Muscle of leg (tissue), 16 donors: ENCODE measurements at places on chromosomes 7 and 10. TPM values are rescaled to one million over a fixed set of nuclear protein-coding genes. Genes with fewer than 3 reads are reported as not detected.

DNA sequence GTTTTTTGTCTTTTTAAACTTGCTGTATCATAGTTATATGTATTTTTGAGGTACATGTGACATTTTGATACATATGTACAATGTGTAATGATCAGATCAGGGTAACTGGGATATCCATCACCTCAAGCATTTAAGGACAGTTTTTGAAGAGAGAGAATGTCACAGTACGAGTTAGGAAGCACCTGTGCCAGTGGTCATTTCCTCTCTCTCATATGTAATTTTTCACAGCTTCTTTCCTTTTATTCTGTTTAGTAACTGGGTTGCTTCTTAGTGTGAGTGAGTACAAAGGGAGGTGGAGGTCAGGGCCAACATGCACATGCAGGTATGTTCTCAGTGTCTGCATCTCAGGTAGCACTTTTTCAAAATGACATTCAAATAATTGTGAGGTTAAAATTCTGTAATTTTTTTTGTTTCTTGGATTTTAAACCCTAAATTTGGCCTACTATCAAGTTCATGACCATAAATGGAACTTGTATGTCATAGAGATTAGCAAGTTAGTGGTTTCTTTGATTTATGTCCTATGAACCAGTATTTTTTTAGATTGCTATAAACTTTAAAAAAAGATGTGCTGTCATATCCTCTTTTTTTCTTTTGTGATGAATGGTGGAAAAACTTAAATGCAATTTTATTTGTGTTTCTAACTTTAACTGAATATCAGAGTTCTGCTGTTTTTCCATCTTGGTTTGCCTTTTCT lies 42.7 kb downstream of the SNX10 start:
- DNase-seq, result no peak

The PNLIP gene
- 0.12 TPM for polyA plus RNA-seq

The SLC18A3 gene
- polyA plus RNA-seq, result not detected

GRCh38 chr7:1279041-1279440 lies 46.4 kb downstream of the UNCX start:
- DNase-seq, result no peak

The GBX1 gene
- polyA plus RNA-seq, result 0.65 TPM

DNA sequence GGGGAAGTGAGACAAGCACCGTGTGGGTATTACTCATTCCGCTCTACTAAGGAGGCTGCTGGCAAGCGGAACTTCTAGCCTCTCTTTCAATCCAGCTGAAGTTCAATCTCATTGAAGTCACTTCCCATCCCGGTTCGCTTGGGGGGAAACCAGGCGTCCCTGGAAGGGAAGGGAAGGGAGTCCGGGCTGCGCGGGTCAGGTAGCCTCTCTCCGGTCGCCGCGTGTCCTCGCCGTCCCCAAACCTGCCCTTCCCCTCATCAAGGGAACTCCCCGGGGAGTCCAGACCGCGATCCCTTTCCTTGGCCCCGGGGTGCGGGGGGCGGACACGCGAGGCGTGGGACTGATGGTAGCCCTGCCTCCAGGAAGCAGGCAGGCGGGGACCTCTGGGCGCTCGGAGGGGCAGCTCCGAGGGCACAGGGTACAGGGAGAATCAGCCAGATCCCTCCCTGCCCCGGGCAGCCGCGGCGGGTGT lies 598 bp upstream of the ZEB1 start:
- DNase-seq, result peak; percentile 84

DNA sequence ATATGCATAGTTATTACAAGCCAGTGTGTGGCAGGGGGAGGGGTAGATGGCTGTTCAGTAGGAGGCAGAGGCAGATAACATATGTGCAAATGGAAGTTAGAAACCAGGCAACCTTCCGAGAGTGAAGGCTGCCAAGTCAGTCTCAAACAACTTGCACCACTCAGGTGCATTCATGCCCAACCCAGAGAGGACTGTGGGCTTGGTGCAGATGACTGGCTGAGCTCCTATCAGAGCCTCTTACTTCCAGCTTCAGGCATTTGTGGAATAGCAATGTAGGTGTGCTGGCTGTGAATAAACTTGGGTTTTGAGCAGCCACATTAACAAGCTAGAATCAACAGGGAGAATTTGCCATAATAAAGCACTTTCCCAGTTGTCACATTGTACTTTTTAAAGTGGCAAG lies 789.8 kb downstream of the PHTF2 start:
- DNase-seq, result no peak

DNA sequence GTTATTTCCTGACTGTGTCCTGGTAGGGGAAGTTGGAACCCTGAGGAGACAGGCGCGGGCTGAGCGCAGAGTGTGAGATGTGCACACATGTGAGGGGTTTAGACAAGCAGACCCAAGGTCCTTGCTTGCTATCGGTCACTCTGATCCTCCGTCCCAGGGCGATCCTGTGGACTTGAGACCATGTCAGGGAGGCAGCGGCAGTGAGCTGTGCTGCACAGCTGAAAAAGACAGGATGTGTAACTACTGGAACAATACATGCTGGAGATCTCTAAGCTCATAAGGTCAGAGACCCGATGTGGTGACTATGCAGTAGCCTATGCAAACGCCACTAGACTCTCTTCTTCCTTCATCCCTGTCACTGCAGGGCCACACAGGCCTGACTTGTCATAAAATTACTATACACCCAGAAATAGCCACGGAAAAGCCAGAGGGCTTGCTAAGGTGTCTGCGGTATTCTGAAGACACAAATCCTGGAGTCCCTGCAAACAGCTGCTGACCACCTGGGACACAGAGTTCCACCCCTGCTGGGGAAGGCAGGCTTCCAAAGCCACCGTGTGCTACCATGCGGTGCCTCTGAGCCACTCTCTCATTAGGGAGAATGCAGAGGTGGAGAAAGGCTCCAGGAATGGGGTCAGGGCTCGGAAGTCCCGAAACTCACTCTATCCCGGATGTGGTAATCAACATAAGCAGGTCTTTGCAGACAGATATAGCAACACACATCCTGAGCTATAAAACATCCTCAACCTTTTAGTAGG lies 91.1 kb upstream of the DDC start:
- DNase-seq, result no peak

The AKR1D1 gene
- not detected for polyA plus RNA-seq

DNA sequence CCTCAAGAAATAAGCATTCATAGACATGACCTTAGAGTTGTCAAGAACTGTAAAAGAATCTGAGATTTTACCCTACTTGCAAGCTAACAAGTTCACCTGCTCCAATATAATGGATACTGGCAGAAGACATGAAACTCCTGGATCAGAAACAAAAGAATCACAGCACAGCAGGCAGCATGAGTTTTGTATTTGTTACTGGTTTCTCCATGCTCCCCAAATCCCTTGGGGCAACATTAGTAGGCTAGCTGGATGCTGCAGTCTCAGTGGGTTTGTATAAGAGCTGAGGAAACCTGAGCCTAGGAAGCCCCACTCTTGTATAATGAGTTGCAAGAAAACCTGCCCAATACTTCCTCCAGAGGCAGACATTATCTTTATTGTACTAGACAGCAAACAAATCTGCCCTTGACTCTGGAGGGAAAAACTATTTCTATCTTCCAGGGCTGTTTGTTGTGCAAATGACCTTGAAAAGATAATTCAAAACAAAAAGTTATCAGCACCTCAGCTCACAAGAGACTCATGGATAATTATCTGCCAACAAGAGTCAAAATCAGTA lies 64.8 kb downstream of the ABLIM1 start:
- no peak for DNase-seq

DNA sequence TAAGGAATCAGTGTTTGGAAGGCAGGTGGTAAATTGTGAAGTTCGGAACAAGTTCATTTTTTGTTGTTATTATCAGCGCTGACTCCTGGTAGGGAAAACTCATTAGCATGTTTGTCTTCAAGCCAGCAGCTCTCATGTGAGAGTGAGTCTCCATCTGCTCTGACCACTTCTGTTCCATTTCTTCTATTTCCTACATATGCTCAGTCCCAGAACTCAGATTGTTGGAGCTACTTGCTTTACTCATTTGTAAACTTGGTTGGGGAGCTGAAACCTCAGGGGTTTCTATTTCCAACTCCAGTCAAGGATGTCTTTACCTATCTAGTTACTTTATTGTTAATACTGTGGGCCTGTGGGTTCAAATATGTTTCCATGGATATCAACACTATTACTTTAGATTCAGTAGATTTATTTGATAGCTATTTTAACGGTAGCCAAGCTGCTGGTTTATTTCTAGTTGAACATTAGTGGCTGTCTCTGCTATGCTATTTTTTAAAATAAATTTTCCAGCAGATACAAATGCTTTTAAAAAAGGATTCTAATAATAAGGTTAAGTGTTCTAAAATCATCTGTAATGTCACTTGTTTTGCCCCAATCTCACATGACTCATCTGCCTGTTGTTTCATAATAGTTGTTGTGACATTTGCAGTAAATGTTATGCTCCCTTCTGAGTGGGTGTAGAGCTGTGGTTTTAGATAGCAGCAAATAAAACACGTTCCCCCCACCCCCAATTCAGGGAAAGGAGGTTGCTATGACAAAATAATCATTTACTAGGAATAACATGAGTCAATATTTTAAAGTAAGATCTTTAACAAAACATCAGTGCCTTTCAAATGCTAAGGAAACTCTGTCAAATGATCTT lies 143.3 kb downstream of the HDAC9 start:
- peak; percentile 67 for DNase-seq

DNA sequence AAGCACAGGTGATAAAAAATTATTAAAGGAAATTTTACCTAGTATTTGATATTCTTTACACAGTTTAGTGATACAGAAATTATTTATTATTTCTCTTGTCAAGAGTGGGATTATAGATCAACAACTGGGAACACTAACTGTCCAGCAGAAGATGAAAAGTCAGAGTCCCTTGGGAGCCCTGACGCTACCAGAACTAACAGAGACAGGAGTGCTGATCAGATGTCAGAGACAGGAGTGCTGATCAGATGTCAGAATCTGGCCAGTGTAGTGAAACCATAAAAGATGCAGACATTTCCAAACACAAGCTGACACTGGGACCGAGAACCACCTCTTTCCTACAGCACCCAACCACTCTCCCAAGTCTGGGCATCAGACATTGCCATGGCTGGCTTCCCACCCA lies 828.2 kb downstream of the TNS3 start:
- no peak for DNase-seq

The ZNF736 gene
- 4.7 TPM for polyA plus RNA-seq

GRCh38 chr10:28980264-28980663 lies 302.9 kb downstream of the BAMBI start:
- DNase-seq, result no peak

The NYAP1 gene
- 2.5 TPM for polyA plus RNA-seq

- DNase-seq, result peak; percentile 33
Observed at GRCh38 chr10:128744092-128744491, 617.9 kb upstream of the MKI67 start.

- no peak for DNase-seq
Observed at GRCh38 chr7:14900051-14900450, 2.5 kb downstream of the DGKB start.

- DNase-seq, result peak; percentile 38
Observed at GRCh38 chr10:72425133-72425532, 70.4 kb upstream of the DNAJB12 start.

GRCh38 chr7:27793780-27794179 lies 53.8 kb downstream of the TAX1BP1 start:
- no peak for DNase-seq

The POLR2J2 gene
- polyA plus RNA-seq, result 0.38 TPM

DNA sequence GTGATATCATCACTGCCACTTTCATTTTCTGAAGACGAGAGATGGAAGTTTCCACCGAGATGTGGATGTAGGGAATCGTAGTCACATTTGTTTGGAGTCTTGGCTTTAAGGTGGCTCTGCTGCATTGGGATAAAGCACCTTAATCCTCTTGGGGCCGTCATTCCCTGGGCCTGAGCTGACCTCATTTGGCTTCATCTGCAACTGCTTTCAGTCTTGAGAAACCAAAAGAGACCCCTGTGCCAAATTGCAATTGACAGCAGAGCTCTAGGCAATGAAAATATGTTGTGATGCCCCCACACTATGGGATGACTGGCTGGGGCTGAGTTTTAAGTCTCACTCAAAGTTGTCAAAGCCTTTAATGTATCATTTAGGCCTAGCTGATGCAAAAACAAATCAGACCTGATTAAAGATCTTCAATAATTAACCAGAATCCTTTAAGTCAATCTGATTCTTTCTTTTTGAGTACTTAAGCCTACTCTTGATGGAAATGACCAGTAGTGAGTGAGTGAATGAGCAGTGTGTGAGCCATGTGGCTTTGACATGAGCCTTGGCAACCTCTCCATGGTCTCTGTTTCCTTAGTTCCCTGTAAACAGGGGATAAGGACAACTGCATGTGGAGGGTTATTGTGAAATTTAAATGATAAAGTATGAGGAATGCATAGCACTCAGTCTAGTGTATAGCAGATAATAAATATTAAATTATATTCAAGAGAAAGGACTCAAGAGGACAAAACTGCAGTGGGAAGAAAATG lies 155.0 kb downstream of the BMPER start:
- peak; percentile 82 for DNase-seq

DNA sequence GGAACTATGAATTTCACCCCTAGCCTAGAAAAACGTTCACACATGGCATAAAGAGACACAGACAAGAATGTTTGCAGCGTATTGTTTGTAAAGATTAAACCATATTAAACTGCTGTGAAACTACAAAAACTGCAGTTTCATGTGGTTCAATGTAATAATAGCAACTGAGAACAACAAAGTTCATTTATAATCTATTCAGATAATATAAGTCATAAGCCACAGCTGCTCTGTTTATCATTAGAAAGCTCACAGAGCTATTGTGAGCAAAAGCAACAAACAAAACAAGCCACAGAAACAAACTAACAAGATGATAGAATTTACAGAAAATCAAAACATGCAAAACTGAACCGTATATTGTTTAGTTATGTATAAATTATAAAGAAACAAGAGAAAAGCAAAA lies 113.5 kb downstream of the AHR start:
- no peak for DNase-seq

The SPDYE5 gene
- polyA plus RNA-seq, result 1.4 TPM

GRCh38 chr10:132796846-132797245 lies 10.9 kb upstream of the NKX6-2 start:
- no peak for DNase-seq

GRCh38 chr10:132452216-132452650 lies 55.2 kb downstream of the PWWP2B start:
- no peak for DNase-seq
